ENCODE measurements at places on chromosomes 16 and 17. TPM values are rescaled to one million over a fixed set of nuclear protein-coding genes. Genes with fewer than 3 reads are reported as not detected.

- no peak overlapping the region for H3K4me3 ChIP-seq
- H3K4me1 ChIP-seq = no peaks in the 10 kb centered on the region
- no peak overlapping the region for H3K27ac ChIP-seq
- no peaks in the 10 kb centered on the region for H3K27me3 ChIP-seq
- peak; percentile 26 for DNase-seq
These were observed 29.0 kb downstream of the MARCHF10 start for GRCh38 chr17:62778990-62779681.

DNA sequence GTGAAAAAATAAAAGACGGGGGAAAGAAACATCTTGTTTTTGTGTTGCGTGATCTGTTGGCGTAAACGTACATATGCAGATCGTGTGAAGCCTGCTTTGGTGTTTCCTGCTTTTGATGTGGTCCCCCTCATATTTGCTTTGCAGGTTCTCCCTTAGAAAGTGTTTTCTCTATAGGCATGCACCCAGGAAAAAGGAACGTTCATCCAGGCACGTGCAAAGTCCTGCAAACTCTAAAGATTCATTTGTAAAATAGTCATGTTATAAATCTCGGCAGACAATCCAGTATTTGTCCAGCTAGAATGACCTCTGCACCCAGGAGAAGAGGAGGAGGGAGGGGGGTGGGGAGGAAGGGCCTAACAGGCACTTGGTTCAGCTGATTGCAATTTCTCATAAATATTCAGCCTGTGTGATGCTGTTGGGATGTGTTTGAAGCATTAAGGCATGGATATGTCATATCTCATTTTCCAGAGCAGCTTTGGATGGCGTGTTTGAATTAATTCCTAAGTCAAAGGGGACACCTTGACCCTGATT, 40.3 kb upstream of the DDX52 start:
- H3K4me3 ChIP-seq = no peak overlapping the region
- H3K4me1 ChIP-seq = no peaks in the 10 kb centered on the region
- no peaks in the 10 kb centered on the region for H3K27me3 ChIP-seq
- no peaks in the 10 kb centered on the region for H3K36me3 ChIP-seq
- H3K27ac ChIP-seq = no peak overlapping the region

DNA sequence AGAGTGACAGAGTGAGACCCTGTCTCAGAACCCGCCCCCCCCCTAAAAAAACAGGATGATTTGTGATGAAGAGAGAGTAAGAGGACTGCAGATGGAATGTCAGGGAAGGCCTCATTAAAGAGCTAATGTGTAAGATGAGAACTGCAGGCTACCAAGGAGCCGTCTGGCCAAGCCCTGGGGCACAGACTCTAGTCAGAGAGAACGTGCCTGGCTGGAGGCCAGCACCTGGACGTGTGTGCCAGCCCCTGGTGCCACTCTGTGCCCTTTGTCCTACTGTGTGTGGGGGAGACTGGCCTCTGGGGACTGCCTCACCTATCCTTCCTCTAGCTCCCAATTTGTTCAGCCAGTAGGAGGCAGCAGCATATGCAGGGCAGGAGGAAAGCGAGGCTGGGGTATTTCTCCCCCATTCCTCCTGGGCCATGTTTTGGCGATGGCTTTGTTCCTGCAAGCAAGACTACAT, 37.1 kb downstream of the KNOP1 start:
- no peaks in the 10 kb centered on the region for H3K27me3 ChIP-seq
- no peaks in the 10 kb centered on the region for H3K36me3 ChIP-seq
- H3K4me3 ChIP-seq = no peak overlapping the region
- H3K4me1 ChIP-seq = peaks cover 7% of the 10 kb centered on the region

GRCh38 chr17:1324201-1324771, 44.8 kb downstream of the TRARG1 start:
- no peak overlapping the region for H3K27ac ChIP-seq
- no peaks in the 10 kb centered on the region for H3K27me3 ChIP-seq
- DNase-seq = peak; percentile 58
- peak overlapping the region; percentile 26 for H3K4me3 ChIP-seq

DNA sequence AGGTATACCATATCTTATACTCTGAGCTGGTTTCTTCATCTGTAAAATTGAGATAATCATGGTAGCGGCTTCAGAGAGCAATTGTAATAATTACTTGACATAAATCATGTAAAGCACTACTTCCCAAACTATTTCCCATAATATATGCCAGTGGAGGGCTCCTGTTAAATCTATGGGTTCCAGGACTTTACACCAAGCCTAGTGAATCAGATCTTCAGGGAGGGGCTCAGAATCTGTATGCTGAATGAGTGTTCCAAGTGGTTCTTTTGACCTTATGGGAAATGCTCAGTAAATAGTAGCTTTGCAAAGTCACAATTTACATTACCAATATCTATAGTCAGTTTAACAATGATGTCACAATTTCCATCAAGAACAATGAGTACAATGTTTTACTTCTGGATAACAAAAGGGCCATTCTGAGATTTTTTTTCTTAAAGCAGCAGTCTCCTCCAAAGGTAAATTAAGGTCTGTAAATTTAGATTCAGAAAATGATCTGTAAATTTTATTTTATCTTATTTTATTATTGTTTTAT, 50.9 kb upstream of the NLK start:
- no peaks in the 10 kb centered on the region for H3K36me3 ChIP-seq
- peaks cover 5% of the 10 kb centered on the region for H3K4me1 ChIP-seq
- no peaks in the 10 kb centered on the region for H3K27me3 ChIP-seq
- no peak overlapping the region for H3K27ac ChIP-seq
- H3K4me3 ChIP-seq = no peak overlapping the region

CDRT15 gene
- 3.2 TPM for total RNA-seq

DNA sequence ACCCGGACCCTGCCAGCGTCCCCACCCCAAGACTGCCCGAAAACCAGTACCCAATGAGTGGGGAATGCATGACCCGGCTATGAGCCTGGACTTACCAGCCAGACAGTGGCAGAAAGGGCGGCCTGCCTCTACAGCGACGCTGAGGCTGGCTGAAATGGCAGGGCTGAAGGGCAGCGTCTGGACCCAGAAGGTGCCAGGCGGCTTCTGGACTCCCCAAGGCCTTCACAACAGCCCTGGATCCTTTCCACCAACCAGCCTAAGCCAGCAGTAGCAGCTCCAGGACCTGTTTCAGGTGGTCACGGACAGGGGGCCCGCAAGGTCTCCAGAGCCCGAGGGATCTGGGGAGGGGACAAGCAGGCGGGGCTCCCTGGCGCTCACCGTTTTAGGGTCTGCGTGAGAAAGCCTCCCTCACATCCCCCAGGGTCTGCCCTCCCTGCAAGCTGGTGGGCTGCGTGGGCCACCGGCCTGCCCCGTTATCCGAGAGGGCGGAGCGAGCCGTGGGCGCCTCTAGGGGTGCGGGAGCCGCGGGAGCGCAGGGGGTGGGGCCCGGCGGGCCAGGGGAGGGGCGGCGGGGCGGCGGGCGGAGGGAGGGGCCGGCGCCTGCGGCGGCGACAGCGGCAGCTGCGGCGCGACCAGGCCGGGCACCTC, at the start of gene RIPOR1:
TSS of gene RIPOR1 (plus strand) at position 608 of the 648 bp plus-strand sequence. CDS start 9,618 bp downstream, outside the sequence.
- DNase-seq = peak; percentile 63
- no peaks in the 10 kb centered on the region for H3K36me3 ChIP-seq
- H3K27me3 ChIP-seq = no peaks in the 10 kb centered on the region
- H3K27ac ChIP-seq = peak within 1 kb of the TSS; percentile 91

DNA sequence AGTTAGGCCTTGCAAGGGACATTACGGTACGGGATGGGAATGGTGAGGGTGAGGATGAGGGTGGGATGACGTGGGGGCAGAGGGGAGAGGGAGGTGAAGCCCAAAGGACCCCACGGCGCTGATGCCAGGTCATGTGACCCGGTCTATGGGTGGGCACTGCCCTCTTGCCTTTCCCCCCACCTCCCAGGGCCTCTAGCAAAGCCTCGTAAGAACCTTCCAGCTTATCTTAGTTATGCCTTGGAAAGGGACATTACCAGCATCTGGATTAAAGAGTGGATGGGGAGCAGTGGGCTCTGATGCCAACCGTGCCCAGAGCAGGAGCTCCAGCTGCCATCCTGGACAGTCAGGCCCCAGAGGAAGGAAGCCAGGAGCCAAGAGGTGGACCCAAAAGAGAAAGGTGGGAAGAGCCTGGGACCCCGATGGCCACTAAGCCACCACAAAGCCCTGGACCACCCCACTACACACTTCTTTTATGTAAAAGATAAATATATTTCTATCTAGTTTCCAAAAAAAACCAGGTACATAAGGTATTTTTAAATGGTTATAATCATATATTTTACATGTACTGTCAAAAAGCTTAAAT, 40.9 kb downstream of the TK2 start:
- H3K27me3 ChIP-seq = no peaks in the 10 kb centered on the region
- peaks cover 13% of the 10 kb centered on the region for H3K4me1 ChIP-seq
- no peaks in the 10 kb centered on the region for H3K36me3 ChIP-seq

DNA sequence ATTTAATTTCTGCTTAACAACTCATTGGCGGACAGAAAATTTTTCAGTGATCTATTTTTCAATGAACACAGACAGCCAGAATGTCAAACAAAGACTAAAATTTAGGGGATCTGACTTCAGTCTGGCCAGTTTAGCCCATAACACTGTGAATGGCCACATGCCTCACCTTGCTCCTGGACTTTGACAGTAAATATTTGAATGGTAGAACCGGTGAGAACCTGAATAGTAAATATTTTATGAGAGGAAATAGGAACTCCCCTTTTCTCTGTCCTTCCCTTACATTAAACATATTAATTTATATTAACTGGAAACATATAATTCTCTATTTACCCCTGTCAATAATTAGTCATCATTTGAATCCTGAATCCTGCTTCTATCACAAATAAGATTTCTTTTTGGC, 942.1 kb downstream of the KCNJ2 start:
- no peaks in the 10 kb centered on the region for H3K36me3 ChIP-seq
- H3K27ac ChIP-seq = no peak overlapping the region
- no peaks in the 10 kb centered on the region for H3K4me1 ChIP-seq
- no peaks in the 10 kb centered on the region for H3K27me3 ChIP-seq

TCAP gene
- total RNA-seq = 6.0 TPM

DNA sequence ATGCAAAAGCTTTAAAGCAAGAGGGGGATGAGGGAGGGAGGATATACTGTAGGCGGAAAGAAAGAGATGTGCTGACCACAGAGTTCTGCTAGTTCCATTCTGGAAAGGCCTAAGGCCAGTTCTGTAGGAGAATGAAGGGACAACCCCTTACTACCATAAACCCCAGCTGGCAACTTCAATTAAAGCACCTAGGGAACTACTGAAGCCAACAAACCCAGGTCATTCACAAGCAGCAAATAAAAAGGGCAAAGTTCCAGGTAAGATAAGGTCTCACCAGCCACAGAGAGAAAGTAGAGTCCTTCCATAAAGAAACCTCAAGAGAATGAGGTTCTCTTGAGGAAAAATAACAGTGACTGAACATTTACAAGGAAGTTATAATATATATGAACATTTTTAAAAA, 12.8 kb downstream of the TERF2 start:
- no peak overlapping the region for H3K27ac ChIP-seq
- no peak for DNase-seq
- no peaks in the 10 kb centered on the region for H3K36me3 ChIP-seq

SLC5A10 gene
- 1.1 TPM for total RNA-seq

DNA sequence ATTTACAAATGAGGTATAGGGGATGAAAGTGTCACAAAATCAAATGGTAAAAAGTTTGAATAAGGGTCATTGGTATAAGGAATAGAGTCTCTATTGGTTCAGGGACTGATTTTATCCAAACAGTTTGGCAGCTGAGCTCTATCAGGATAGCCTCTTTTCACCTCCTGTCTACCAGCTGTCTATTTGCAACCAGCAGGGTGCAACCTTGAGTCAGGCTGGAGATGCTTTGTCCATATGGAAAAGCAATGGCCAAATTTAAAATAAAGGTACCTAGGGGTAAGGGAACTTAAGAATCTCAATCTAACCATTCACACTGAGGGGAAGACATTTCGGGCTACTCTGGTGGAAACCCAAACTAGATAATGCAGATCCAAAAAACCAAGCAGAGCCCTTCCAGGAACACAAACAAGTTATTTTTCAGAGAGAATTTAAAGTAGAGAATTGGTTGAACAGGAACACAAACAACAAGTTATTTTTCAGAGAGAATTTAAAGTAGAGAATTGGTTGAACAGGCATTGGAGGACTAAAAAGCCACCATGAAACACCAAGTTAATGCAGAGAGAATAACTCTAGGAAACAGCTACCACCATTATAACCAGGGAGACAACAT, 12.6 kb upstream of the CA10 start:
- no peaks in the 10 kb centered on the region for H3K36me3 ChIP-seq
- H3K27me3 ChIP-seq = no peaks in the 10 kb centered on the region
- no peak overlapping the region for H3K4me3 ChIP-seq
- H3K27ac ChIP-seq = no peak overlapping the region

DNA sequence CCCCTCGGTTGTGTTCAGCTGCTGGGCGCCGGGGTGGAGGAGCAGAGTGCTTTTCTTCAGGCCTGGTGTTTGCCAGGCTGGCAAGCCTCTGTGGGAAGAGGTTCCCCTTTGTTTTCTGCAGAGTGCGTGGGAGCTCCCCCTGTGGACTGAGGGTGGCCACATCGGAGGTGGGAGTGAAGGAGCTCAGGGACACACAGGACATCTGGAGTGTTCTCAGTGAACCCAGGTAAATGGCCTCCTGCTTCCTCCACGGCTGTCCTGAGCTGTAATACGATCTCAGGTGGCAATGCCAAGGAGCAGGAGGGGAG, 39.2 kb upstream of the IRF8 start:
- H3K27ac ChIP-seq = no peak overlapping the region
- H3K4me3 ChIP-seq = no peak overlapping the region
- no peaks in the 10 kb centered on the region for H3K27me3 ChIP-seq
- no peak for DNase-seq
- H3K4me1 ChIP-seq = no peaks in the 10 kb centered on the region
- no peaks in the 10 kb centered on the region for H3K36me3 ChIP-seq

- H3K27ac ChIP-seq = no peak overlapping the region
- no peaks in the 10 kb centered on the region for H3K4me1 ChIP-seq
- no peaks in the 10 kb centered on the region for H3K27me3 ChIP-seq
- no peaks in the 10 kb centered on the region for H3K36me3 ChIP-seq
- H3K4me3 ChIP-seq = no peak overlapping the region
These were observed 774.0 kb upstream of the RBFOX1 start for GRCh38 chr16:6558661-6559060.

- H3K27me3 ChIP-seq = no peaks in the 10 kb centered on the region
- no peak for DNase-seq
- H3K4me3 ChIP-seq = no peak overlapping the region
- no peak overlapping the region for H3K27ac ChIP-seq
- H3K4me1 ChIP-seq = no peaks in the 10 kb centered on the region
These were observed 178.8 kb upstream of the CACNG3 start for GRCh38 chr16:24077292-24077691.

ANKRD40CL gene
- total RNA-seq = not detected

DNA sequence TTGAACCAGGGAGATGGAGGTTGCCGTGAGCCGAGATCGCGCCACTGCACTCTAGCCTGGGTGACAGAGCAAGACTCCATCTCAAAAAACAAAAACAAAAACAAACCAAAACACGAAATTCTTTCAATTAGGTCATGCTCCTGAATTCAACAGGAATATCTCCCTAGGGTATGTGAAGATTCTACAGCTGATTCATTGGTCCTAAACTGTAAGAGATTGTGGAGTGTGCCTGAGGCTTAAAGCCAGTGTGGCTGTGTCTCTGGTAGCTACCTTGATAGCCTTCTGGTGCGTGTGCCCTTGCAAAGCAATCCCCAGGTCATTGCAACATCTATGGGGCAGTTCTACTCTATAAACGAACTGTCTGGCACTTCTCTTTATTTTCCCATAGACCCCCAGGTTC, 48.4 kb downstream of the USP43 start:
- DNase-seq = no peak
- H3K27me3 ChIP-seq = no peaks in the 10 kb centered on the region
- no peak overlapping the region for H3K4me3 ChIP-seq
- no peaks in the 10 kb centered on the region for H3K36me3 ChIP-seq
- H3K27ac ChIP-seq = no peak overlapping the region
